ENCODE measurements at places on chromosomes 11 and 22. TPM values are rescaled to one million over a fixed set of nuclear protein-coding genes. Genes with fewer than 3 reads are reported as not detected.

APOA1 gene
- not detected for total RNA-seq

NARS2 gene
- 29.1 TPM for total RNA-seq

CHRM1 gene
- total RNA-seq = not detected

MYEOV gene
- total RNA-seq = not detected

HEPHL1 gene
- total RNA-seq = not detected

SCN2B gene
- total RNA-seq = 0.24 TPM

CYP2D6 gene
- total RNA-seq = not detected

PATE4 gene
- total RNA-seq = not detected

GLYATL1 gene
- total RNA-seq = not detected

DNA sequence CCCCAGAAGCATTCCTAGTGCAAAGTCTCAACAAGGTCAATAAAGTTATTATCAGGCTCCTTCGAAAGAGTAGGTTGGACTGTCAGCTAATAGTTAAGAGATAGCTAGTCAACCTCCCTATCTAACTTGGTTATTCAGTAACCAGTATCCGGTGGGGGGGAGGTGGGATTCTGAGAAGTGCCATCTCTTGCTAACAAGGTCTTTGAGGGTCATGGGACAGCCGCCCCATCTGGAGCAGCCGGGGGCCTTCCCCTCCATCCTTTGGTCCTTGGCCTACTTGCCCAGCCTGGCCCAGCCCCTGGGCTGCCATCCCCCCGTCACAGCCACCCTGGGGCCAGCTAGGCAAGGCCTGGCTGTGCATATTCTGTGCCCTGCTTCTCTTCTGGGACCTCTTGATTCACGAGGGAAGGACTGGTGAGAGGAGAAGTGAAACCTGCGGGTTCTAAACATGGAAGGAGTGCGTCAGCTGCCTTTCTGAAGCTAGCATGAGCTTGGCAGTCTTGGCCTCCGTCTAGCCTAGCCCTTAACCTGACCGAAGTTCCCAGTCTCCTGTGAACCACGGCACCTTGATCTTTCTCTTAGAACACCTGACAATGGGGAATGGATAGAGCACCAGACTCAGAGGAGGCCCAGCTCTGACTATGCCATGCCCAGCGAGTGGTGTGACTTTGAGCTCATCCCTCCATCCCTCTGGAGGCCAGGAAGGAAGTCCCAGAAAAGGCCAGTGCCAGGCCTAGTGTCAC is 9.3 kb downstream of the SLC37A2 start:
- no peaks in the 10 kb centered on the region for H3K27me3 ChIP-seq
- H3K4me3 ChIP-seq = no peak overlapping the region
- H3K36me3 ChIP-seq = no peaks in the 10 kb centered on the region
- peaks cover 4% of the 10 kb centered on the region for H3K4me1 ChIP-seq

DNA sequence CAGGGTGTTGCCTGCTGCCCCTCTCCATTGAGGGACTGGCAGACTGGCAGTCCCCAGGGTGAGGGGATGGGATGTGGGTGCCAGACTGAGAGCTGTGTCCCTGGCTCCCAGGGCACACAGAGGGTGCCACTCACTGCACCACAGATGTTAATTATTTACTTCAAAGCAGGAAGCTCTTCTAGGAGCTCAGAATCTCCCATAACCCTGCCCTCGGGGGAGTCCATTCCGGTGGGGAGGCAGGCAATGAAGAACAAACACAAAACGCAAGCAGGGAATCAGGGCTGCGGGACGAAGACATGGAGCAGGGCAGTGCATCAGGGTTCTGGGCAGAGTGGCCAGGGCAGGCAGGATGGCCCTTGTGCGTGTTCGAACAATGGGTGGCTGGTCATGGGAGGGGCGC is 24.4 kb upstream of the FLRT1 start:
- no peak for DNase-seq
- H3K36me3 ChIP-seq = no peaks in the 10 kb centered on the region
- H3K27me3 ChIP-seq = no peaks in the 10 kb centered on the region
- no peak overlapping the region for H3K4me3 ChIP-seq
- peaks cover 6% of the 10 kb centered on the region for H3K4me1 ChIP-seq

GRCh38 chr11:79396674-79397073 is 44.2 kb downstream of the TENM4 start:
- DNase-seq = no peak
- no peaks in the 10 kb centered on the region for H3K36me3 ChIP-seq
- no peaks in the 10 kb centered on the region for H3K27me3 ChIP-seq
- no peaks in the 10 kb centered on the region for H3K4me1 ChIP-seq
- no peak overlapping the region for H3K27ac ChIP-seq

DNA sequence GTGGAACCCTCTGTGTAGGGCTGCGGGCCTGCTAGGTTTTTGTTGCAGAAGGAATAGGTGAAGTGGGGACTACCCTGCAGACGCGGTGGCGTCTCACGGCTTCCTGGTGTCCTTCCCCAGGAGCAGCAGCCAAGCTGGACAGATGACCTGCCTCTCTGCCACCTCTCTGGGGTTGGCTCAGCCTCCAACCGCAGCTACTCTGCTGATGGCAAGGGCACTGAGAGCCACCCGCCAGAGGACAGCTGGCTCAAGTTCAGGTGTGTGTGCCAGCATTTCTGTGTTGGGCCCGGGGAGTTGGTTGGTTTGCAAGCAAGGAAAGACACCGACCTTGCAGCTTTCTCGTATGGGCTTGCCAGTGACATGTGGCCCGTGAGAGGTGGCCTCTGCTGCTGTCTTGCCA is 15.3 kb downstream of the TAB1 start:
- H3K27ac ChIP-seq = peak overlapping the region; percentile 35
- H3K4me3 ChIP-seq = no peak overlapping the region
- peak; percentile 92 for DNase-seq
- H3K4me1 ChIP-seq = peaks cover 59% of the 10 kb centered on the region
- H3K36me3 ChIP-seq = peaks cover 41% of the 10 kb centered on the region

DNA sequence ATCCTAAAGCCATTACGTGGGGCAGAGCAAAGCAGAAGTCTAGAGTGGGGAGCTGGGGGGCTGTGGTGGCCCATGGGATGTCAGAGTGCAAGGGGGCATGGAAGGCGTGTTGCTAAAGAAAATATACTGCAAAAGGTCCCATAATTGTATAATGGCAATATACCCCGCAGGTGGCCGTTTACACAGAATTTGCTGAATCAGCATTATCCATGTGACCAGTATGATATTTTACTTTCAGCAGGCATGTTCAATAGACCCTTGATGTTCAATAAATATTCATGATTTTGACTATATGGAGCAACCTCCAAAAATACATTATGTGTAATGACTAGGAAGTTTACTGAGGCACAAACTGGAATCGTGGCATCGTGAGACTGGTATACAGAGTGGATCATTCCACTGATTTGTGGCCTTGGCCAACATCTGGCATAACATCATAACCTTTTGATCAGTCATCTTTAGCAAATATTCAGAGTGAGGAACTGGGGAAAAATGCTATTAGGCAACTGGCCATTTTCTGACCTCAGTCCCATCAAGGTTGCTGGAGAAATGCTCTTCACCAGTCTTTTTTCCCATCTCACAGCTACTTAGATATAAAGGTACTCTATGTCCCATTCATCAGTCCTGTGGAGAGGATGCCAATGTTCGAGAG is 29.3 kb upstream of the PPP2R1B start:
- H3K27ac ChIP-seq = no peak overlapping the region
- no peak for DNase-seq
- no peak overlapping the region for H3K4me3 ChIP-seq
- peaks cover 8% of the 10 kb centered on the region for H3K4me1 ChIP-seq

- H3K27me3 ChIP-seq = no peaks in the 10 kb centered on the region
- no peak for DNase-seq
- no peaks in the 10 kb centered on the region for H3K4me1 ChIP-seq
- no peaks in the 10 kb centered on the region for H3K36me3 ChIP-seq
- H3K27ac ChIP-seq = no peak overlapping the region
- no peak overlapping the region for H3K4me3 ChIP-seq
Observed at GRCh38 chr22:47564158-47564450, 801.7 kb downstream of the TBC1D22A start.

- DNase-seq = no peak
- peaks cover 58% of the 10 kb centered on the region for H3K4me1 ChIP-seq
- no peaks in the 10 kb centered on the region for H3K27me3 ChIP-seq
- H3K36me3 ChIP-seq = no peaks in the 10 kb centered on the region
Observed at GRCh38 chr11:47258317-47258902, 614 bp downstream of the NR1H3 start.

DNA sequence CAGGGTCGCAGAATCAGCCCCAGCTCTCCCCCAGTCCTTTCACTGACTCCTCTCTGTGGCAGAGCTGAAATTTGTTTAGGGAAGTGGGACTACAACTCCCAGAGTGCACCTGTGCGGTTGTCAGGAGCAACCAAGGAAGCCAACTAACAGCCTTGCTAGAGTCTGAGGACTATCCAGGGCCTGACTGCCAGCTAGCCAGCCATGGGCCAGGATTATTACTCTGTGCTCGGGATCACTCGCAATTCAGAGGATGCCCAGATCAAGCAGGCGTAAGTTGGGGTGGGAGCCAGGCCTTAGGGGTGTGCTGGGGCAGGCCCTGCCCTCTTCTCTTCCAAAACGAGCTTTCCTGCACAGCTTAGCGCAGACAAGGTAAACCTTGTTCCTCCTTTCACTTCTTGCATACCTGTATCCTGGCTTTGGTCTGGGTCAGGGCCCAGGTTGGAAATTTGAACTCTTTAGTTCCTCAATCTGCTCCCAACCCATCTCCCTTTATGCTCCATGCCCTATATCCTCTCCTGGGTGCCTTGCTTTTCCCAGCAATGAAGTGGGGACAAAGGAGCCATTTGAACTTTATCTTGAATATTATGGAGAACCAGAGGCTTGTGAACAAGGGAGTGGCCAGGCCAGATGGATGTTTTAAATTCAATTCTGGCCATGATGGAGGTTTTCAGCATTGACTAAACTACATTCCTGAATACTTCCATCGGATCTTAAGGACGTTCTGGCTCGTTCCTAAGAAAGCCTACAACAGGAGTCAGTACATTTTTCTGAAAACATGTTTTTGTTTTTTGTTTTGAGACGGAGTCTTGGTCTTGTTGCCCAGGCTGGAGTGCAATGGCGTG is at the start of gene DNAJB13:
Gene DNAJB13 (plus strand): TSS at position 158 of the 842 bp plus-strand sequence. CDS start 44 bp downstream, at position 202.
- DNase-seq = no peak
- no peak within 1 kb of the TSS for H3K27ac ChIP-seq
- H3K27me3 ChIP-seq = no peaks in the 10 kb centered on the region
- H3K36me3 ChIP-seq = no peaks in the 10 kb centered on the region

GRCh38 chr11:76836613-76837291 is 24.0 kb upstream of the ACER3 start:
- no peaks in the 10 kb centered on the region for H3K36me3 ChIP-seq
- peaks cover under 1% of the 10 kb centered on the region for H3K27me3 ChIP-seq
- H3K27ac ChIP-seq = no peak overlapping the region
- DNase-seq = no peak

DNA sequence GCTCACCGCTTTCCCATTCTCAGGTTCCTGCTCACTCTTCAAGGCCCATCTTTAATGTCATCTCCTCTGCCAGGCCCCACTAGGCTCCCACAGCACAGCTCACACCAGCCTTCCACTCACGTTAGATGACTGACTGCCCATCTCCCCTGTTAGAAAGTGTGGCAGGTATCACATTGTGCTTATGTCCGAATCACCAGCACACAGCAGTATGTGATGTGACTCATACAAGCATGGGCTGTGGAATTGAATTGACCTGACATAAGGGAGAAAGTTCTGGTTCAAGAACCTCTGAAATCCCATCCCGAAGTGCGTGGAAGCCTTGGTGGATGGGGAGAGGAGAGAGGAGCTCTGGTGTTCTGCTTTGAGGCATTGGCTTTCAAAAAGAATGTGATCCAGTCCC is 6.5 kb downstream of the VSTM5 start:
- H3K36me3 ChIP-seq = no peaks in the 10 kb centered on the region
- no peaks in the 10 kb centered on the region for H3K4me1 ChIP-seq
- DNase-seq = no peak
- H3K27ac ChIP-seq = no peak overlapping the region

DNA sequence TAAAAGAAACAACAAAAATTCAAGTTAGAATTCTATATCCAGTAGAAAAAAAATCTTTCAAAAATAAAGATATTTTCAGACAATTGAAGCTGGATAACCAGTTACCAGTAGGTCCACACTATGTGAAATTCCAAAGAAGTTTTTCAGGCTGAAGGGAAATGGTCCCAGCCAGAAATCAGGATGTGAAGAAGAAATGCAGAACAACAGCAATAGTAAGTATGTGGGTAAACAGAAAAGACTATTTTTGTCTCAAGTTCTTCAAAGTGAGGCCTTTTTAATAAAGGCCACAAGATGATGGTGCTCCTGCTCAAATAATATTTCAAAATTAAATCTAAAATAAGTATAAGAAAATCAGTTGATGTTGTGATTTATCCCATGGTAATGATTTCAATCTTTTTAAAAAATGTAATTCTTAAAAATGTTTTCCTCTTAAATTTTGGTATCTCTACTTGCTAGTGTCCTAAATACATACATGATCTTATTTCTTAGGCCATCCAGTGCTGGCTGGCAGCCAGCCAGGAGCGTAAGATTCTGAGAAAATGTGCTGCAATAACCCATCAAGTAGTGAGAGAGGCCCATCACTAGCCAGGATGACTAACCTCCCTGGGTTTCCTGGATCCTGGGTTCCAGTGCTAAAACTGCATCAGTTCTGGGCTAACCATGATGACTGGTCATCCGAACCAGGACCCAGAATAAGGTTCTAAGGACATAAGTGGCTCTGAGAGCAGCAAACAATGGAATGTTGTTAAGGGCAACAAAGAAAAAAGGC is 15.6 kb upstream of the UCP3 start:
- peaks cover 5% of the 10 kb centered on the region for H3K36me3 ChIP-seq
- peaks cover 26% of the 10 kb centered on the region for H3K4me1 ChIP-seq
- no peaks in the 10 kb centered on the region for H3K27me3 ChIP-seq
- no peak overlapping the region for H3K27ac ChIP-seq
- H3K4me3 ChIP-seq = no peak overlapping the region

GRCh38 chr22:38868286-38868721 is 3.7 kb downstream of the CBX6 start:
- peaks cover 32% of the 10 kb centered on the region for H3K4me1 ChIP-seq
- no peaks in the 10 kb centered on the region for H3K27me3 ChIP-seq
- no peaks in the 10 kb centered on the region for H3K36me3 ChIP-seq
- H3K4me3 ChIP-seq = no peak overlapping the region
- DNase-seq = no peak
- H3K27ac ChIP-seq = no peak overlapping the region

GRCh38 chr11:122898799-122899198 is 16.2 kb downstream of the JHY start:
- no peak for DNase-seq

DNA sequence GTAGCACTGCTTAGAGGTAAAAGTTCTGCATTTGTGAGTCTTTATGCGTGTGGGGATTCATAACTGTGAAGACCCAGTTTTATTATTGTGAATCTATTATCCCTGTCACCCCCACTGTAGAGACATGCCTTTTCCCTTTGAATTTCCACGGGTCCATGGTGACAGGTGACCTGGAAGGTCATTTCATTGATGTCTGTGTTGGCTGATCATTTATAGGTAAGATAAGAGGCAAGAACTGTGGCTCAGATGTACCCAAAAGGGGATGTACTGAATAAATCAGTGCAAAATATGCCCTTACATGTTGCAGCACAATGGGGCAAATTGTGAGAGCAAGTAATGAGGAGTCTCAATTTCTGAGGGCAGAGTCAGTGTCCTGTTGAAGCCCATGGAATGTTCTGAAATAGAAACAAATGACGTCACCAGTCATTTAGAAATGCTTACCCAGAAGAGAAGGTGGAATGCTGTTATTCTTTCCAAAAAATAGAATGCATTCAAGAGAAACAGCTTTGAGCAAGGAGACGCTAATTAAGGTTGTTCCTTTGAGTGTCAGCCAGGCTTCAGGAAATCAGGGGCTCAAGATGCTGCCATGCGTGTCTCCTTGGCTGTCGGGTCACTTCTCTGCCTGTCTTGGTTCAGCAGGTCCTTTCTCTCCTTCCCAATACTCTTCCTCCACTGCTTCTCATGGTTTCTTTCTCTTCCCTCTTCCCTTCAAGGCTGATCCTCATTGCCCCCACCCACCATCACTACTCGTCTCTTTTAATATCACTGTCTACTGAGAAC is 118.7 kb upstream of the E2F8 start:
- no peaks in the 10 kb centered on the region for H3K36me3 ChIP-seq
- H3K27ac ChIP-seq = no peak overlapping the region
- no peak for DNase-seq
- peaks cover 9% of the 10 kb centered on the region for H3K27me3 ChIP-seq

Measured in gastrocnemius medialis (tissue), 4 donors.